ENCODE measurements at places on chromosomes 3 and 15.

GRCh38 chr3:89098173-89098572 lies 9.2 kb upstream of the EPHA3 start:
- DNase-seq: no peak

DNA sequence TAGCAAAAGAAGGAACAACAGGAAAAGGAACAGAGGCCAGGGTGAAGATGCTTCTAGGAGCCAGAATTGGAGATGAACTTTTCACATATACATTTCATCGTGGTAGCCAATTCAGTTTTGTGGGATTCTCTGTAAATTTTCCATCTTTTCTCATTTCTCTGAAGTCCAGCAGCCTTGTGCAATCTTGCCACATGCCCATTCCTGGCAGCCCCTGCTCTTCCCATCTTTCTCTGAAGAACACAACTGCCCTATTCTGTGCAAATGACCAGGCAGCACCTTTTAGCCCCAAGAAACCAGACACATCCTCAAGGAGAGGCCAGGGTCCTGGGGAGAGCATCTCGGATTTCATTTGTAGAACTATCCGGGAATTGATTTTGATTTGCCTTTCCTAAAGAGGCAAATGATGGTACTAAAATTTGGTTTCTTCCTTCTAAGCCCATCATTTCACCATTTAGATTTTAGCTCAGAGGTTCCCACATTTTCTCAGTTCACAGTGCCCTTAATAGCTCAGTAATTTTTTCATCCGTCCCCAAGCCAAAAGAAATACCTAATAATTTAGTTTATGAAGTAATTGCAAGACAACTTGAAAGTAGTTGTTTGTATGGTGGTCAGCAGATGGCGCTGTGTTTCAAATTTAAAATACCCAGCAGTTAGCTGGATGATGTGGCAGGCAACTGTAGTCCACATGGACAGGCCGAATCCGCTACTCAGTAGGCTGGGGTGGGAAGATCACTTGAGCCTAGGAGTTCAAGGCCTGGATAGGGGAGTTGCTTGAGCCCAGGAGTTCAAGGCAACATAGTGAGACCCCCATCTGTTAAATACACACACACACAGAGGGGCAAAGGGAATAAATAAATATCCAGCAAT lies 61.3 kb upstream of the ACKR4 start:
- peak; percentile 70 for DNase-seq

DNA sequence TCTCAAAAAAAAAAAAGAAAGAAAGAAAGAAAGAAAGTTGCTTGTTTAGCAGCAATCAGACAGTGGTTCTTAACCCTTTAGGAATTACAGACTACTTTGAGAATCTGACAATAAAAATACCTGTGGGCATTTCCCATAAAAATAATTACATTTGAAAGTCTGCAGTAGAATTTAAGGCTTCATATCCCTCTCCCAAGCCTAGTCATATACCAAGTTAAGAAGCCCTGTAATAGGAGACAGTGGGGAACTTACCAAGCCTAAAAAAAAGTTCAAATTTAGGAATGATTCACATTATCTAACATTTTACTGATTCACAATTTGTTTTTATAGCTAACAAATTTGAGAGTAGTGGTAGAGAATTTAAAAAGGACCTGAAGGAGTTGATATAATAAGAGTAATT lies 47.5 kb downstream of the LRRFIP2 start:
- DNase-seq: no peak

DNA sequence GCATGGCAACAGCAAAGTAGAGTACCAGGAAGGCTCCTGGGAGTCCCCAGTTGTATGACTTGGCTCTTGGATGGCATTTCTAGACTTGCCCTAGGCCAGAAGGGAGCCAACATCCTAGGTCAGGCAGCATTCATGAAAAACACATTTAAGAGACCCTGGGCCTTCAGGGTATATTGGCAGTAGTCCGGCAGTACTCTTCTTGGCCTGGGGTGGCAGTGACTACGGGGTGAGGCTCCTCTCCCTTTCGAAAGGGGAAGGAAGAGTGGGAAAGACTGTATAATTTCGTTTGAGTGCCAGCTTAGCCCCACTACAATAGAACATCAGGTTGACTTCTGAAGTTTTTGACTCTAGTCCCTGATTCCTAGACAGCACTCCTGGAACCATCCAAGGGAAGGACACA lies 136.4 kb downstream of the ZIC4 start:
- DNase-seq: no peak

DNA sequence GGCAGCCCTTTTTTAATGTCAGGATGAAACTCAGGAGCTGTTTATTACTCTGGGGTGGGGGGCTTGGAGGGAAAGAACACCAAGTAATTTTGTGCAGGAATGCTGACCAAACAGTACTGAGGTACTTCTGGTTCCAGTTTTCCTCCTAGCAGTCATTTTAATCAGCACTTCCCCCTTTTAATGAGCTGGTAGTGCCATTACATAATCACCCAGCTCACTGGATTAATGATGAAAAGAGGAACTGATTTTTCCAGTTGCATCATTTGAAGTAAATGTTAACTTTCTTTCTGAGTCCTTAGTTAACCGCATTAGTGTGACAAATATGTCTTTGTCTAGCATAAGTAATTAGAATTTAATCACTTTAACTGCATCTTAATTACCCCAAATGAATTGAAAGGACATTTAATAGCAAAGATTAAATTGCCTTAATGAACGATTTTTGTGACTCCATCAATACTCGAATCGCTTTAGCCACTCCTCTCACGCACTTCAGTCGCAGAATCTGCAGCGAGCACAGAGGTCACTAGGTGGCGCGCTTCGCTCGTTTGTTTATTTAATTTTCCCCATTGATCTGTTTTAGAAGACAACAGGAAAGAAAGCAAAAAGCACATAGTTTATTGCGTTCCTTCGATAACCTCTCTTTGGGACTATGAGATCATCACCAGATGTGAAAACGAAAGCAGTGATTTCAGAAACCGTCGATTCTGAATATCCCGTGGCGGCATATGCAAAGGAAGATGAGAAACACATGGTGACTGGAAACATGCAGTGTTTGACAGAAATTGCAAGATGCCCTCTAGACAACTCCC lies 9.8 kb downstream of the ONECUT1 start:
- DNase-seq: peak; percentile 52

DNA sequence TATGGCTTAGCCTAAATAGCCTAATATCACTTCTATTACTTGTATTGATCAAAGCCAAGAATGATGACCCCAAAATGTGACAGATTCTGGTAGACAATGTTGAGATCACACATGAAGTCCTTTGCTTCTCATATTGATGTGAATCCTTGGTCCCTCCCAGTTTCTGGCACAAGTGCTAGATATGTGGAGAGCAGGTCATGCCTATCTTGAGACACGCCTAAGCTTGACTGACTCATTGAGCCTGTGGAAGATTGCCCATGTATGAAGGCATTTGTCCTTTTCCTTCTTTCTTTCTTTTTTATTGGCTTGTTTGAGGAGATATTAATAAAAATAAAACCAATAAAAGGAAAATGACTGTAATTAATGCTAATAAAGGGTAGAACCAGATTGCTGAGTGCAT lies 54.0 kb upstream of the TMEM108 start:
- no peak for DNase-seq

DNA sequence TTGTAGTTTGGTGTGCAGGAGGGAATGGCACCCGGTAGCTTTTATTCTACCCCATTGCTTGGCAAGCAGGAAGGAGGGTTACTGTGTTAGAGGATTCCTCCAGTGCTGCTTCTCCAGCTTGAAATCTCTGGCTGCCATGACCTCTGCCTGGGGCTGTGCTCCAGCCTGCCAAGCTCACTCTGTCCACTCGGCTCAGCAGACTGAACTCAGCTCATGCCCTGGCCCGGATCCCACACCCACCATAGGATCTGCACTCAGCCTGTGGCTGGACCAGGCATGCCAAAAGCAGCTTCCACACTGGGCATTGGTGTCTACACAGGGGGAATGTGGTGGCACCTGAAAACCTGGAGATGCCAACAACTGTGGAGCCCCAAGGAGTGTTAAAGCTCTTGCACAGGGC lies 26.3 kb downstream of the CLDN16 start:
- DNase-seq: no peak

GRCh38 chr15:41256577-41257038 lies 25.5 kb downstream of the CHP1 start:
- DNase-seq: no peak

- no peak for DNase-seq
These were observed 719.5 kb downstream of the FHIT start for GRCh38 chr3:60531759-60532158.

DNA sequence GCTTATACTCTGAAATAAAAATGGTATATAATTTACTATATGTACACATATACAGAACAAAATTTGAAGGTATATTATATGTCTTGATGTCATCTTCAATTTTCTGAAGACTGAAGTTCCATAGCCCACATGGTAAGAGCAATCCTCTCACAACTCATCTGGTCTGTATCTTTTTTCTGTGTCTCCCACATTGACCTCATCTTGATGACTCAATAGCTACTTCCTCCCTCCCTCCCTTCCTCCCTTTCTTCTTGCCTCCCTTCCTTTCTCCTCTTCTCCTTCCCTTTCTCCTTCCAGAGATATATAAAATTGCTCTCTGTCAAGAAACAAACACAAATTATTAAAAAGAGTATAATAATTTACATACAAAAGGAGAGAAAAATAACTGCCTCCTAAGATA lies 268.5 kb downstream of the SQOR start:
- DNase-seq: no peak

DNA sequence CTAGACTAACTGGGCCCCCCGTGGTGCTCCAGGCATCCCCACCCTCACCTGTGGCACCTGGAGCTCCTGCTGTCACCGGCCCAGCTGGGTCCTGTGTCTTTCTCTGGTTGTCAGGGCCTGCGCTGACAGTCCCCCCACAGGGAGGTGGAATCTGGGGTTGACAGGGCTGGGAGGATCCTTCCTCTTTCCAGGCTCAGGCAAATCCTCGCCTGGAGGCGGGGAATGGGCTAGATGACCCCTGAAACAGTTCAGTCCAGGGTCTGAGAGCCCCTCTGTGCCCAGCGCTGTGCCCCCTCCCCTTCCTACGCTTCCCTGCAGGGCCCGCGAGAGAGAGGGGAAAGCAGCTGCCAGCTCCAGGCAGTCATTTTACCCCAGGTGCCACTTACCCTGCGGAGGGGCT lies 50.1 kb upstream of the MCF2L2 start:
- DNase-seq: no peak

DNA sequence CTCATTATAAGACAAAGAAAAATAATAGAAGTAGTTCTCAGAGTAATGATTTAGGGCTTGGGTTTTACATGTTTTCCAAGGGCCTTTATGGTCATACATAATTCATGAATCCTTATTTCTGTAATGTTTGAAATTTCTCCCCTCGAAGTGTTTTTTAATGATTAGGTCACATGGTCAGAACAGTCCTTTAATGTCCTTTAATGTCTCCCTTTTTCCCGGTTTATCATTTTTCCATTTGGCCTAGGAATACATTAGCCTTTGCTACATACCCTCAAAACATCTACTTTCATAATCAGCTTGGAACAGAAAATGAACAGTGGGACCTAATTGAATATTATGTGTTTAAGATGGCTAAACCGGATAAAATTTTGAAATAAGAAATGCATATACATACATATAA lies 159.9 kb upstream of the ROBO2 start:
- no peak for DNase-seq

DNA sequence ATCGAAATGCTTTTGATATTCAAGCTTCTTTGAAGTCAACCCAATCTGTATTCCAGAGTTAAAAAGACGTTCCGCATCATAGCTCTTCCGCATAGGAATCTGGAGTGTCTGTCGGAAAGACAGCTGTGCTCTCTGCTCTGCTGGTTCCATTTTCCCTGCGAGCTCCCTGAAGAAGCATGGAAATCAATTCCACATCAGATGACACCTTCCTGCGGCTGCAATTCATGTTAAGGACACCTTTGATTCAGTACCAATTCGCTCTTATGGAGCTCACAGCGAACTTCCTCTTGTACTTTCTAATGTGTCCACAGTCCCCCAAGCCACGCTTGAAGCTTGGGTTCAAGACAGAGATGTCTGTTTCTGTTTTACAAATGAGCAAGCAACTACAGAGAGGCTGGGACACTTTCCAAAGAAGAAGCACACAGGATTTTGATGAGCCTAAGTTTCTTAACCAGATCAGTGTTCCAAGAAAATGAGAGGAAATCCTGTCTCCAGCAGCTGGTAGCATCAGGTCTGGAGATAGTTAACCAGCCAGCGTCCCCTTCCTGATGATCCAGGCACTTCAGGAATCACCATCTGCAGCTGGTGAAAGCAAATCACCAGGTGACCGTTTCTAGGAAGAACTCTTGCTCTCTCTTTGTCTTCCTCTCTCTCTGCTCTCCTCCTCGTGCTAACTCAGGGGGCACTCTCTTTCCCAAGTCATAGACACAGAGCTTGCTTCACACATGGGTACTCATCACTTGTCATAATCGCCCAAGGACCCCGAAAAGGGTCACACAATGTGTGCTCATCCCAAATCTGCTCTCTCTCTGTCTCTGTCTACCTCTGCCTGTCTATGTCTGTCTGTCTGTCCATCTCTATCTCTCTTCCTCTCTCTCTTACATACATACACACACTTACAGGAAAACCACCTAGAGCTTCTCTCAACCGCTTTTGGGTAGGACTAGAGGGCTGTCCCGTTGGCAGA lies 281.8 kb downstream of the FAM43A start:
- DNase-seq: no peak

DNA sequence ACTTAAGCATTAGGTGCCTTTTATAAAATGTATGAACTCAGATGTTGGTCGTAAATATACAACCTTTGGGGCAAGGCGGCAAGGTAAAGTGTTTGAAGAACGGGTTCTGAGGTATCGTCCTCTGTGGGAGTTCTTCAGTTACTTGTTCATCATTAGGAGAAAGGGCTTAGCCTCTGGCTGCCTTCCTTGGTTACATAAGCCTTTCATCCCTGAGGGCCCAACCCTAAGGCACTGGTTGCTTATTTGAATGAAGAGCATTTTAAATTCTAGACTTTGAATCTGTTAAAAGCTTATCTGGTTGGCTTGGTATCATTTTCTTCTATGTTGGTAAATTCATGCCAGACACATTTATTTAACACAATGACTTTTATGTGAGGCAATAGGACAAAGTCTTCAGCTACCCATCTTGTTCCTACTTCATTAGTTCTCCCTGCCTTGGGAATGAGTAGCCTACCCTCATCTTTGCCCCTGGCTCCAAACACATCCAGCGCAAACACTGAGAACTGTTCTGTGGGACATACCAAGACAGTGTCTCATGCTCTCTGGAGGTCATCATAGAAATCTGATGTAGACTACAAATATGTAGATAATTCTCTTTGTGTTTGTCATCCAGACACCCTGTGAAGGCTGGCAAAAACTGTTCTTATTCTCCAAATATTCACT lies 12.4 kb upstream of the CCDC80 start:
- peak; percentile 85 for DNase-seq

DNA sequence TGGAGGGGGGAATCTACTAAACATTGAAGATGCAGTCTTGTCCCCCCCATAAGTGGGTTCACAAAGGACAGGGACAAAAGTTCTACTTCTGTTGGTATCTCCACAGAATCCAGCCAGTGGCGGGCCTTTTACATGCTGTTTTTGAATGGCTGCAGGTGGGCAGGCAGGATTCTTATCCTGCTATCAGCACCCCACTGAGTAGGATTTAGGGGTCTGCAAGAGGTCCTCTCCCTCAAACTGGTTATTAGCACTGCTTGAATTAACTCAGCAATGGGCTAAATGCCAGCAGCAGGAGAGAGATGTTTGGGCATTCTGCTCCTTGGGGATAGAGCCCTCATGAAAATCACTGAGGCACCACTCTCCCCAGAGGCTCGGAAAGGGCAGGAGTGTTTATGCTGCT lies 40.3 kb downstream of the SEMA5B start:
- DNase-seq: no peak

- DNase-seq: no peak
These were observed 486.7 kb downstream of the ROBO2 start for GRCh38 chr3:77526573-77527113.

GRCh38 chr15:74768771-74769342 lies 13.0 kb upstream of the CSK start:
- DNase-seq: peak; percentile 60

GRCh38 chr15:98809273-98809672 lies 160.9 kb downstream of the IGF1R start:
- DNase-seq: no peak
